Activated gamma-delta T cell (primary cell): ENCODE measurements at places on chromosomes 12 and 14.

GRCh38 chr14:105601360-105602242 is 75.2 kb downstream of the TMEM121 start:
- no peak for DNase-seq

DNA sequence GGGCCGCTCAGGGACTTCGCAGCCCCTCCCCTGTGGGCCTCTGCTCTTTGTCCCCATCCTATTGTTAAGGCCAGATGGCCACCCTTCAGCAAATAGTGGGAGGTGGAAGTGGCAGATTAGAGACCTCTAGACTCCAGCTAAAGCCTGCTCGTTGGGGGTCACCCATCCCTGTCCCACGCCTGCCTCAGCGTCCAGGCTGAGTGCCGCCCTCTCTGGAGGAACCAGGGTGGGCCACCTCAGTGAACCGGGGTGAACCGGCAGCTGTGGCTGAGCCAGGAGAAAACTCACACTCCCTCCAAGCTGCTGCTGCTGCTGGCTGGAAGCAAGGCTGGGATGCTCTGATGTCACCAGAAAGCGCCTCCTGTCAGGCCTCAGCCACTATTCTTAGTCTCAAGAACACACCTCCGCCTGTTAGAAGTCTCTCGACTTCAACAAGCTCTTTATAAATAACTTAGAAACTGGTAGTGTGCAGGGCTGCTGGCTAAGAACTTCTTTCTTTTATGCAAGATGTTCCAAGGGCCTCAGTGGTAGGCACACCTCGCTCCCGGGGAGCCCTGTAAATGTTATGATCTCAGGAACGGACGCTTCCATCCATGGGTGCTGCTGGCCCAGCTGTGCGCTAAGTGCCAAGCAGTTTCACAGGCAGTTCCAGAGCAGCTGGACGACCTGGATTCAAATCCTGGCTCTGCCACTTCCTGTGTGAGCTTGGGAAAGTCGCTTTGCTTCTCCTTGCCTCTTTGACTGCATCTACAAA is 19.8 kb upstream of the TESC start:
- DNase-seq = no peak

GRCh38 chr14:31717294-31718085 is 156.3 kb downstream of the NUBPL start:
- no peak for DNase-seq

GRCh38 chr14:81523616-81524015 is 10.0 kb downstream of the SEL1L start:
- DNase-seq = no peak

DNA sequence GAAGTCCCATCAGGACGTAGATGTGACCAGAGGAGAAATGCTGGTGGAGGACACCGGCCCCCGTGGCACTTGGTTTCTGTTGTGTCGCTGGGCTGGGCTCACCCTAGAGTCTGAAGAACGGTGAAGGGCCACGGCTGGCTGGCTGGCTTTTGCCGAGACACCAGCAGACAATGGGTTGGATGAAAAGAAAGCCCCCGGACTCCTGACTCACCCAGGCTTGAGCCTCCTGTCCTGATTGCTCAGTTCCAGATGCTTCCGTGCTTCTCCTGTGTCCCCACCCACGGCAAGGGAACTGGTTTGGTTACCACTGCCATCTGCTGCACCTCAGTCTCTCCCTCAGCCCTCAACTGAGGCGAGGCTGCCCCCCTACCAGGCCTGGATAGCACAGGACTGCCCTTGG is 10.4 kb upstream of the ENDOU start:
- DNase-seq = no peak

DNA sequence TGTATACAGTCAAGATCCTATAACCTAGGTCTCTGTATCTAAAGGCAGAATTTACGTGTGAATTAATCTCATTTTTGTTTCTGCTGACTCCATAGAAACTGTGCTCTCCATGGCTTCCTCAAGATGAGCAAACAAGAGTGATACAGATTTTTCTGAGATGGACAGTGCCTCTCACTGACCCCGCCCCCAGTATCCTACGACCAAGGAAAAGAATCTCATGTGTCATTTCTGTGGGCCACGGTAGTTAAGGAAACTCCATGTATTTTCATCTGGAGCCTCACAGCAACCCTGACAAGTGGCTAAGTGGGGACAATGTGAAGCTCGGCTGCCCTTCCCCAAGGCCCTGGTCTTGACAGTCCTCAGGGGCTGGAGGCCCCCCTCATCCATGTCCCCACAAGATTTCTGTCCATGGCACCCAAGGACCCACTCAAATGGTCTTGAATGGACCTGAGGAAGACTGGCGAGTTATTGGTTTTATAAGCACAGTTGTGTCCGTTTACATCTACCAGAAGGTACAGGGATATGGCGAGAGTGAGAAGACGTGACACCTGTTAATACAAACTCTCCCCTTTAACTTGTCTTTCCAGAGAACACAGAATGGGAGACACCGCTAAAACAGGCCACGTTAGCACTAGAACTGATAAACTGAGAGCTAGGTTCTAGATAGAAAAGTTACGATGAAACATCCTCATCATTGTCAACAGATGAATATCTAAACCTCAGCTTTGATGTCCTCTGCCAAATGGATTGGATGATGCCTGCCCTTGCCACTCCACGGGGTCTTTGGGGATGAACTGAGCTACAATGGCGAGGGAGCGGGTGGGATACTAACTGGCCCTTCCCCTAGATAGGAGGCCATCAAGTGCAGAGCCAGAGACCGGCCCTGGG is 108.4 kb upstream of the EGLN3 start:
- no peak for DNase-seq
